ENCODE measurements at places on chromosomes 12 and 14. TPM values are rescaled to one million over a fixed set of nuclear protein-coding genes. Genes with fewer than 3 reads are reported as not detected.

GRCh38 chr14:21686468-21686867, 12.8 kb upstream of the OR4E1 start:
- no peak for DNase-seq

- no peak for DNase-seq
Measured at GRCh38 chr12:71440763-71441748, 1.5 kb downstream of the LGR5 start.

- no peak for DNase-seq
Measured at GRCh38 chr14:26206640-26207039, 391.2 kb downstream of the NOVA1 start.

Gene CLECL1
- total RNA-seq = not detected

DNA sequence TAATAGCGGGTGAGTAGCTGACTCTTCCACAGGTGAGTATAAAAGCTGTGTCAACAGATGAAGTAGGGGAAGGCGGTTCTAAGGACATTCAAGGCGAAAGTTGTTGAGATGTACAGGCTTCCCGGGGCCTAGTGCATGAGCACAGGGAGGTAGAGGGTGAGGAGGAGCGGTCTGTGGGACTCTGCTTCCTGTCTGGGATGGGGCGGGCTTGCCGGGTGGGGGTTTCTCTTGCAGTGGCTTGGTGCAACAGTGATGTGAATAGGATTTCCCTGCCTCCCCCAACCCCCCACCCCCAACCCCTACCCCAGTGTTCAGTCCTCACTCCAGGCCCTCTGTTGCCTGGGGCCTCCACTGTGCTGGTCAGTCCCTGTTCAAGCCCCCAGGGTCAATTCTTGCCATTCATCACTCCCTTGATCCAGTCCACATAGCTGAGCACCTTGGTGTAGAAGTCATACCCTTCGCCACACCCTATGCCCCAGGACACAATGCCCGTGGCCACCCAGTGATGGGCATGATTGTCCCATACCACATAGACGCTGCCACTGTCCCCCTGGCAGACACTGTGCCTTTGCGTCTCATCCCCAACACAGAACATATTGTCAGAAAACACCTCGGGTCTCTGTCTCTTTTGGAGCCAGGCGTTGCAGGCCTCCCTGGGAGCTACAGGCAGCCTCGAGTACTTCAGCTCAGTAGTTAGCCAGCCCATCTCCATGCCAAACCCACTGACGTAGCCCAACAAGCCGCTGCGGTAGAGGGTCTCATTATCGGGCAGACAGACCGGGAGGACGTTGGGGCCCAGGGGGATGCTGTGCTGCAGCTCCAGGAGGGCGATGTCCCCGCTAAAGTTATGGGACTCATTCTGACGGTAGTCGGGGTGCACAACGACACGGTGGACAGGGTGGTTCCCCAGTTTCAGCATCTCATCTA, 4.0 kb upstream of the C1R start:
- no peak for DNase-seq

Gene TEX52
- total RNA-seq = not detected

GRCh38 chr12:13444076-13444475, 247.6 kb downstream of the EMP1 start:
- DNase-seq = no peak

Gene RFX4
- total RNA-seq = not detected

- DNase-seq = no peak
Measured at GRCh38 chr12:60920841-60921495, 1325.1 kb downstream of the SLC16A7 start.

DNA sequence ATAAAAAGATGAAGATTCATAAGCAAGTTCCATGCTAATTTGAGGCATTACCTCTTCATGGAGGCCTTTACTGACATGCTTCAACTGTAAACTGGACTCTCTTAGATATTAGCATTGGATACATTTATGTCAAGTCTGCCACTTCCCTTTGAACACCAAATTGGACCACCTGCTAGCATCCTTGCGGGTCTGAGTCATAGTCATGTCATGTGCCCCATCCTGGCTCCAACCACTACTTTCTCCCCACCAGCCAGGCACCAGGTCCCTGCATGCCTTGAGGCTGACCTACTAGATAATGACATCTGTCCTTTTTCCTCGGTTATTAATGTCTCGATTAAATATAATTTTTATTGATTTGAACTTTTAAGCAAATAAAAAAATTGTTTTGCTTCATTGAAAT, 32.9 kb upstream of the EEA1 start:
- DNase-seq = peak; percentile 78

GRCh38 chr12:6312529-6313325, 2.2 kb downstream of the PLEKHG6 start:
- DNase-seq = peak; percentile 48

GRCh38 chr12:124684971-124685688, 117.7 kb upstream of the NCOR2 start:
- peak; percentile 84 for DNase-seq

- no peak for DNase-seq
Measured at GRCh38 chr12:113163030-113163360, 13.5 kb downstream of the CFAP73 start.

GRCh38 chr12:54393207-54393609, 8.7 kb upstream of the ZNF385A start:
- no peak for DNase-seq

GRCh38 chr12:56206452-56207166, 15.1 kb downstream of the RNF41 start:
- peak; percentile 56 for DNase-seq

GRCh38 chr12:118330421-118331018, 42.2 kb downstream of the TAOK3 start:
- DNase-seq = peak; percentile 32

Gene SLC6A13
- not detected for total RNA-seq

Gene EPYC
- total RNA-seq = not detected

DNA sequence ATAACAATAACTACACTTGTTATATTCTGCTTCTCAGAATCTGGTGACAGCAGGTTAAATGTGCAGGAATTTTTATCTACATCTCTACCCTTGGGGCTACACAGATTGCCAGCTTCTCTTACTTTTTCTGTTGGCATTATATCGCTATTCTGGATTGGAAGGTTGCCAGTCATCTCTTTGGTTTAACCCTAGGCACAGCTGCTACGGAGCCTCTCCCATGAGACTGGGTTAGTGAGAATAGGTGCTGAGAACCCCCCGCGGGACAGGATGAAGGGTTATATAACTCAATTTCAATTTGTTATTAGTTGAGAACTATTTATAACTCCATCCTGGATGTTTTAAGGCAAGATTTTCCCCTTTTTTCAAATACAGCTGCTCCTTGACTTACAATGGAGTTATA, 73.1 kb downstream of the ACADS start:
- no peak for DNase-seq
